ENCODE measurements at places on chromosomes 4 and X.
A peak's percentile ranks its signal among the peaks of the same experiment; 100 is the strongest.

GRCh38 chr4:860561-860960, 34.6 kb upstream of the CPLX1 start:
- DNase-seq: no peak

DNA sequence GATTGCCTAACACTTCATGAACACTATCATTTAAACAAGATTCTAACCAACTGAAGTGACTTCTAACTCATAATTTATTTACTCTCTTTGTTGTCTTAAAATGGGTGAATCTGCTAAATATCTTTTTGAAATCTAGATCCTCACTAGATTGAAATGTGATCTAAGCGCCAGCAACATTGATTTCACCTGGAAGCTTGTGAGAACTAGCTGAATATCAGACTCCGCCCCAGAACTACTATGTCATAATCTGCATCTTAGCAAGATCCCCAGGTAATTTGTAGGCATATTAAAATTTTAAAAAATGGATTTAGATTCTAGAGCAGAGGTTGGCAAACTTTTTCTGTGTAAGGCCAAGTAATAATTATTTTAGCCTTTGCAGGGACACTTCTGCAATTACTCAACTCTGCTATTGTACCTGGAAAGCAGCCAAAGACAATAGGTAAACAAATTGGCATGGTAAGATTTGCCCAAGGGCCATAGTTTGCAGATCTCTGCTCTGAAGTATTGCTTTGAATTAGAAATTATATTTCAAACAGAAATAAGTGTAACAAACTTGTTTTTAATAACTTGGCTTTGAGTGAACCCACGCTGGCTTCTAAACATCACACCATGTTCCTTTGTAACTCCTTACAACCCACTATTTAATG, 121.5 kb downstream of the REELD1 start:
- DNase-seq: no peak

DNA sequence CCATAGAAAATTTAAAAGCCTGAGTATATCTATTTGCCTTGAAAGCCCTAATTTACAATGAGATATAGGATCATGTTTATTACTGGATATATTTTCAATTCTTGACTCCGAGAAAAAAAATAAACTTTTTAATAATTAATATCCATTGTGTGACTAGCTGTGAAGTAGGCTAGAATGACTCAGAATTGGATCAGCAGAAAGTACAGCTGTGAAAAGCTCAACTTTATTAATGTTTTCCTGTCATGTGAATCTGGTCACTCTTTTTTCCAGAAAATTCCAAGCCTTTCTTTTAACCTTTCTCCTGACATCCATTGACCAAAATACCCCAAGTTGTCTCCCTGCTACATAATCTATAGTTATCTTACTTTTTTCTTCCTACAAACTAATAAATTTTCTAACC, 171.8 kb upstream of the PACRGL start:
- DNase-seq: no peak

DNA sequence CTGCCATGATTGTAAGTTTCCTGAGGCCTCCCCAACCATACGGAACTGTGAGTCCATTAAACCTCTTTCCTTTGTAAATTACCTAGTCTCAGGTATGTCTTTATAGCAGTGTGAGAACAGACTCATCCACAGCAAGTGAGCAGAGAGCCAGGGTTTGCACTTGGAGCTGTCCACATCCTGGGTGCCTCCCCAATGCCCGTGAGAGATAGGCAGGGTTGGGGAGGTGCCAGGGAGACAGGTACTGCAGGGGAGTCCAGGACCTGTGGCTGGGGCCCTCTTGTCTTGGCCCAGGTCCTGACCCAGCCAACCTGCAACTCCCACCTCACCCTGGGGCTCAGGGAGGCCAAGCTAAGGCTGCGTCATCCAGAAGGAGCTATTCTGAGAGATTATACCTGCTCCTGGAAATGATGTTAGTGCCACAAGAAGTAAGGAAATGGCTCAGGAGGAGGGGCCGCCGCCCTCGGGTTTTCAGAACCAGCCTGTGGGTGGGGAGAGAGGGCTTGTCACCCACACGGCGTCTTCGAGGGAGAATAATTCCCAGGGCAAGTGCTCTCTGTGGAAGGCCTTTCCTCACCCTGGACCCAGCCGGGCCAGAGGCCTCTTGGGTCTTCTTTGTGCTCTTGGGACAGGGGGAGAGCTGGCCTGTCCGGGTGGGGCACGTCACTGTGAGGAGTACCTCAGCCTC, 66.5 kb downstream of the ADRA2C start:
- no peak for DNase-seq

DNA sequence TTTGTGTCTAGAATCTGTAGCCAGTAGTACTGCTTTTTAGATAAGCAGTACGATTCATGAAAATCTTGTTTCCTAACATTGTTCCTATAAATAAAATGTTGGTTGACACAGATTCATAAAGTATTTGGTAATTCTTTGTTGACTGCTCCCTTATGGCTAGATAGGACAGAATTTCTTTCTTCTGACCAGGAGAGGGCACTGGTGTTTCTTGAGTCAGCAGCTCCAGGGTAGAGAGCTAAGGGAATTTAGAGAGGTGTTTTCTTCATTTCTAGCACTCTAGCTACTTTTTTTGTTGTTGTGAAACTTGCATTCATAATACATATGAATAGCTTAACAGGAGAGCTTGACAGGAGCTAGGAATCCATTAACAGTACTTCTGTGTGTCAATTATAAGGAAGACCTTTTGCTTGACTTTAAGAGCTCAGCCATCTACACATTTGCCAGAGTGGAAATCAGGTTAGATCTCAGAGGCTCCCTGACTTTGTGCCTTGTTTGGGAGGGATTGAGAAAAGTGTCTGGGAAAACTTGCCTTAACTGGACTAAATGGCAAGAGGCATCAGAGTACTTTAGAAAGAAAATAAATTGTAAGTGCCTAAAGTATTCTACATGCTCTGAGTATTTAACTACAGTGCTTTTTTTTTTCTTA, 756.1 kb downstream of the SH3BGRL start:
- DNase-seq: no peak

DNA sequence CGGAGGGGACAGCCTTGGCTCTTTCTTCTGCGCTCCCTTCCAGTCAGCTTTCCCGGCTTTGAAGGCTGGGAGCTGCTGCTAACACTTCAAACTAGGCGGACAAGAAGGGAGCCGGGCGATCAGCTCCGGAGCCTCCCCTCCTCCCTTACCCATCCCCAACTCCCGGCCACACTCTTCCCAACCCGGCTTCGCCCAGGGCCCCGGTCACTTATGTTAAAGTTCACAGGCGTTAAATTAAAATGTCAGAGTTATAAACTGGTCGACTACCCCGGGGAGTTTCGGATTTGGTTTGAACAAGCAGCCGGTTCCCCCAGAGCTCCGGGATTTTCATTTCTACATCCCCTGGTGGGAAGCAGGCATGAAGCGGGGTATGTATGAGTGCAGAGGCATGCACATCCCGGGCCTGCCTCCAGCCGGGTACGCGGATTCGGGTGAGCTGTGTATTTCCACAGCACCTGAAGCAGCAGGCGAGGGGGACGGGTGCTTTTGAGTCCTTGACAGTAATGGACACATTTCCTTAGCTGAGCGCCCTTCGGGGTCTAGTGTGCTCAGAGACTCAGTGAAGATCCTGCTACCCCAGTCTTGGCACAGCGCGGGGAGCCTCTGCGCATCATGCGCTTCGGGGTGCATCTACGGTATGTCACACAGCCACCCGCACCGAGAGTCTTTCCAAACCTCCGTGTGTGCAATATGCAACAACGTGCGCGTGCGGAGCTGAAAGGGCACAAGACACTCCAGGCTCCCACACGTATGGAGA, 880 bp downstream of the UNC5C start:
- no peak for DNase-seq

DNA sequence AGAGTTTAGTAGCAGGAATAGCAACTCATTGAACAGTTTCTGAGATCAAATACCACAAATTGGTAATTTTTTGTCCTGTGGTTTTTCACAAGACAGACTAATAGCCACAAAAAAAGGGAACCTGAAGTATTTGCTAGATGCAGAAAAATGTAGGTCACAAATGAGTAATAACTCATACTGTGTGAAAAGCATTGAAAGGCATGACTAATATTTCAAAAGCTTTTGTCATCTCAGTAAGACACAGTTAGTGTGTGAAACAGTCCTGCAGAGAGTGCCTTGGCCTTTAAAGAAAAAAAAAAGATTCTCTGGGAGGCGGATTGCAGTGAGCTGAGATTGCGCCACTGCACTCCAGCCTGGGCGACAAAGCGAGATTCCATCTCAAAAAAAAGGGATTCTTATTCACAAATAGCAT, 31.4 kb upstream of the SLC25A31 start:
- no peak for DNase-seq

GRCh38 chr4:121950212-121950679, 1.6 kb downstream of the TRPC3 start:
- peak; percentile 87 for DNase-seq

DNA sequence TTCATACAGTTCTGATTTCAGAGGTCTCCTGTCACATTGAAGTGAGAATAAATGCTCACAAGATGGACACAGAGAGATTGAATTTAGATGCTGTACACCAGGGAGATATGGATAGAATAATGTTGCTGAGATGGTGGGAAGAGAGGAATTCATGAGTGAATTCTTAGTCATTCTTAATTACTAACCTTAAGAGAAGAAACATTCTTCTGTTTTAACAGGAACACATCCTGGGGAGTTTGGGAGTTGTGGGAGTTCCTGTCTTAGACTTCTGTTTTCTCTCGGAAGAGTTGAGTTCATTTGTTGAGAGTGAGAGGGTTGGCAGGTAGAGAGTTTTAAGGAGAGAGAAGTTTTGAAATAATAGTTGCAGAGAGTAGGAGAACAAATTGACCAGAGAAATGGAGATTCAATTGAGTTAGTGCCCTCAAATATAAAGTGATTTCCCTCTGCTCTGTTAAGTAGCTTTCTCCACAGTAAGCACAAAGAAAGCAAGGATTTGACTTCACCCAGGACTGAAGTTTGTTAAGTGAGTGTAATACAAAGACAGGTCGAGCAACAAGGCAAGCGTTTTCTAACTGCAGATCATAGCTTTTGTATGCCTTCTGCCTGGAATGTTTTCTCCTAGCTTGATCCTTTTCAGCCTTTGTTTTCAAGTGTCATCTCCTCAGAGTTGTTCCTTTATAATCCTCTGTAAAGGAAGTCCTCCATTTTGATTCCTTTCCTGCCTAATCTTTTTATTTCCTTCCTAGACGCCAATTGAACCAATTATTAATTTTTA, 205.9 kb downstream of the RAPGEF2 start:
- DNase-seq: no peak

- DNase-seq: no peak
Observed at GRCh38 chr4:78938474-78938867, 767 bp downstream of the PAQR3 start.

DNA sequence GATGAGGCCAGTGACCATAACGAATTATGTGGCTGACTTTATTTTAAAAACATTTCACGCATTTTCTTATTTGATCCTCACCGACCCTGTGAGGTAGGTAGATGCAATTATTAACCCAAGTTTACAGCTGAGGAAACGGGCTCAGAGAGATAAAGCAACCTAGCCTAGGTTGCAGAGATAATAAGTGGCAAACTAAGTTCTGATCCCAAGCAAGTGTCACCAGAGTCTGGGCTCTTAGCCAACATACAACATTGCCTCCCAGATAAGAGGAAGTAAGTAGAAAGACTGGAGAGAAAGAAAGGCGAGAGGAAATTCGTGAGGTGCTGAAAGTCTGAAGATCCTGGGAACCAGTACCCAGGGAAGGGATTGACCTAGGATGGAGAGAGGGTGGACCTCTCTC, 77.4 kb upstream of the GPR50 start:
- no peak for DNase-seq

DNA sequence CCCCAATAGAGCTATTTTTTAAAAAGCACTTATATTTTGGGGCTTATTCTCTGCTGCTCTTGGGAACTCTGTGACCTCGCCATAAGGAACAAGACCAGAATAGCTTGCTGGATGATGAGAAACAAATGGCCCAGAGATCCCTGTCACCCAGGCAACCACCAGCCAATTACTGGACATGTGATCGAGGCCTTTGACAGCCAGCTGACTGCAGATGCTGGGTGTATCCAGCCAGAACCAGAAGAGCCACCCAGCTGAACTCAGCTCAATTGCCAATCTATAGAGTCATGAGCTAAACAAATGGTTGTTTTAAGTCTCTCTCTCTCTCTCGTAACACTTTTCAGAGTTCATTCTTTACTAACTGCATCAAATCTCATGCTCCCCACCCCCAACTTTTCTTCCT, 24.4 kb upstream of the CITED1 start:
- DNase-seq: no peak

DNA sequence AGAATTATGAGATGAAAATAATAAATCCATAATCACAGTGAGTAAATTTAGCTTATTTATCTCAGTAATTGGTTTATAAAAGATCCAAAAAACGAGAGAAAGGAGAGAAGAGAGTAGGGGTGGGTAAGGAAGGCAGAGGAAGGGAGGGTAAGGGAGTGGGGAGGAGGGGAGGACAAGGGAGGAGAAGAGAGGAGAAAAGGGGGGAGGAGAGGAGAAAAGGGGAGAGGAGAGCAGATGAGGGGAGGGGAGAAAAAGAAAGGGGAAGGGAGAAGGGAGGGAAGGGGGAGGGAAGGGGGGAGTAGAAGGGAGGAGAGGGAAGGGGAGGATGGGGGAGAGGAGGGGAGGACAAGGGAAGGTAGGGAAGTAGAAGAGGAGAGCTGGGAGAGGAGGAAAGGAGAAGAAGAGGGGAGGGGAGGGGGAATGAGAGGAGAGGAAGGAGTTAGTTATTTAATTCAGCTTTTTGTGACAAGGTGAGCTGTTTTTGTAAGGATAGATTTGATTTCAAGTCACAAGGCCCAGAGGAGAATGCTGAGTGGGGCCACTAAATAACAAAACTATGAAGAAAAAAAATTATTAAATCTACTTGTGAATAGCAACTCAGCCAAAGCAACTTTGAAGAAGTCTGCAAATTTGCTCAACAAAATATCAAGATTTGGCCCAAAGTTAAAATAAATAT, 454.3 kb downstream of the ARAP2 start:
- no peak for DNase-seq

DNA sequence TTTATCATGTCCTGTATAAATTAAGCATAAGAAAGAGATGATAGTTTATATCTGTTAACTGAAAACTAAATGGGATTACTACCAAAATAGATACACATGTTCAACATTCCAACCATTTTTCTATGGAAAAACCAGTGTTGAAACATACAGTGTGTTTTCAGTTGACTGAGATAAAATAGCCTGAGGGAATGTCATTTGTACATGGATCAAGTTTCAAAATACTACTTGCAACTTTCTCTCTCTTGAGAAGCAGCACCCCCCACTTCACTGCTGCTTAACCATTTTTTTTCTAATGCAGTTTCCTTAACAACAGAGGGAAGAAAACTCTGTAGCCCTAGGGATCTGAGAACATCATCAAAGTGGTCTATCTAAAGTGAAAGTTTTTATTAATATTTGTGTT, 70.8 kb downstream of the NPNT start:
- DNase-seq: no peak

DNA sequence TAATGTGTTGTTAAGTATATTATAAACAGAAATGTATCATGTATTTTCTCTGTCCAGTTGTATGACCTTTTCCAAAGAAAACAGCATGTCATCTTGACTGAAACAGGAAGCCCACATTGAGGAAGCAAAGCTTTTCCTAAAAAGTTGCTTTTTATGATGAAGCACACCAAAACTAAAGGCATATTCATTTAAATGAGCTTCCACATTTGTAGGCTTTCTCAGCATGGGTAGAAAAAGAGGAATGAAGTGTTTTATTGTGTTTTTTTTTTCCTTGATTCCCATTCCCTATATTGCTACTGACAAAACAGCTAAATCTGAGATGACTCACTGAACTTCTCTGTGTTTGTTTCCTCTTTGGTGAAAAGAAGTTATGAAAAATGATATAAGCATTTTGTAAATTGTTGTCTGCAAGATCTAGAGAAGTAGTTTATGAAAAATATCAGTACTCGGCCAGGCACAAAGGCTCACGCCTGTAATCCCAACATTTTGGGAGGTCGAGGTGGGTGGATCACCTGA, 32.5 kb upstream of the FRAS1 start:
- DNase-seq: no peak

- no peak for DNase-seq
Observed at GRCh38 chr4:37839426-37839825, 12.9 kb downstream of the PGM2 start.

Data from stimulated activated CD8-positive, alpha-beta memory T cell treated with anti-CD3 and anti-CD28 coated beads, Interleukin-7, amount 100 ng/mL, for 1 hour (primary cell).